ENCODE measurements at places on chromosomes 5 and 9.

DNA sequence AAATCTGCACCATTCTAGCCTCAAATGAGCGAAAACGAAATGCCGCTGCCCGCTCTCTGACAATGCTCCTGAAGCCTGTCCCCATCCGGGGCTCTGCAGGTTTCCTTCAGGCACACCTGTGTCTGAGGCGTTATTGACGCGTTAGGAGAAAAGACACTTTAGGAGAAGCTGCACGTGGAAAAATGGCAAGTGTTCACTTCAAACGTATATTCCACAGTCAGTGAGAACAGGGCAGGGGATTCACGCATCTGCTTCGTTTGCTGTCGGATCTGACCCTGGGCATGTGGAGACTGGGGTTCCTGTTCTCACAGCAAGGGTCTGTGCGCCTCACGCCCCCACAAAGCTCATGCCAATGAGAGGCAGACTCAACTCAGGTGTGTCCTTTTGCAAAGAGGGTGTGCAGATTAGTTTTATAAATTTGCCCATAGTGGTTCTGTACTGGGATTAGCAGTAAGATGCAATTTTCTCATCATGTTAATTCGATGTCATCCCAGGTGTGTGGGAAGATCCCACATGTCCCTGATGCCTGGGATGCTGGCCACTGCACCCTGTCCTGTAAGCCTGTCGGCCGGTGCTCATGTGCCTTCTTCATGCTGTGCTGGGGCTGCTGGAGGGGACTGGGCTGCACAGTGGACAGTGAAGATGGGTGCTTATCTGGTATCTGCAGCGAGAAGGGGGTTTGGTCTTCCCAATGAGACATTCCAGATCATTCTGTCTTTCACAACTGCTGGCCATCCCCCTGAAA, 11.2 kb upstream of the TBC1D9B start:
- H3K4me1 ChIP-seq, result peaks cover 8% of the 10 kb centered on the region
- no peak for DNase-seq
- H3K27ac ChIP-seq, result no peak overlapping the region
- H3K36me3 ChIP-seq, result no peaks in the 10 kb centered on the region
- no peak overlapping the region for H3K4me3 ChIP-seq
- H3K27me3 ChIP-seq, result no peaks in the 10 kb centered on the region

DNA sequence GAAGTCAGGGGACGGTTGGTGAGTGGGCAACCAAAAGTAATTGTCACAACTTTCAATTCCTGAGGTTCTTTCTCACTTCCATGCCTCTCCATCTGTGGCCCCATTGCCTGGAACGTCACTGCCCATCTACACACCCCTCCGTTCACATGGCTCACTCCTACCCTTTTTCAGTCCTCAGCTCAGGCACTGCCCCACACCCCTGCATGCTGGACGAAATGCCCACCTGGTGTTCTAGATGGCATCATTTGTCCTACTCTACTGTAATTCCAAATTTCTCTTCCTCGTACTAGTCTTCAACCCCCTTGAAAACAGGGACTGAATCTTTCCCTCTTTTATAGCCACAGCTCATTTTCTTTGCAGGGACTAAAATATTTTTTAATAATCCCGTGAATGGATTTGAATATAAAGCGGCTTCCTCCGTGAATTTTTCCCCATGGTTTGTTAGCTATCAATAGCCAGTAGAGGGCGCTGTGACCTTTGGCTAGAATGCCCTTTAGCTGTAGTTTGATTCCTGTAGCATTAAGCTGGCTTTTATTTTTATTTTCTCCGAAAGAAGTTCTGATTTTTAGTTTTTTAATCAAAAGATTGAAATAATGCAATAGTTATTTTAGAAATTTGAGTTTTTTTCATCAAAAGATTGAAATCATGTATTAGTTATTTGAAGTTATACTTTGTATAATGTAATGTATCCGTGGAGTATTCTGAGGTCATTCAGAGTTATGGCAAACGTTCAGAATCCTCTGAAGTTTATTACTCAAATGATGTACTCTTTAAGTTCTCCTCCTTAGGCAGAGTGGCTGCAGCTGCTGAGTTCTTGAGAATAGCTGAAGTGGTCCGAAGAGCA, 232.1 kb downstream of the SH3GL2 start:
- H3K27ac ChIP-seq, result no peak overlapping the region
- peaks cover 3% of the 10 kb centered on the region for H3K27me3 ChIP-seq
- H3K4me1 ChIP-seq, result no peaks in the 10 kb centered on the region
- no peaks in the 10 kb centered on the region for H3K36me3 ChIP-seq
- no peak overlapping the region for H3K4me3 ChIP-seq

GRCh38 chr9:72443855-72444254, 77.6 kb upstream of the TMC1 start:
- no peak overlapping the region for H3K4me3 ChIP-seq
- no peaks in the 10 kb centered on the region for H3K36me3 ChIP-seq
- H3K27me3 ChIP-seq, result no peaks in the 10 kb centered on the region

DNA sequence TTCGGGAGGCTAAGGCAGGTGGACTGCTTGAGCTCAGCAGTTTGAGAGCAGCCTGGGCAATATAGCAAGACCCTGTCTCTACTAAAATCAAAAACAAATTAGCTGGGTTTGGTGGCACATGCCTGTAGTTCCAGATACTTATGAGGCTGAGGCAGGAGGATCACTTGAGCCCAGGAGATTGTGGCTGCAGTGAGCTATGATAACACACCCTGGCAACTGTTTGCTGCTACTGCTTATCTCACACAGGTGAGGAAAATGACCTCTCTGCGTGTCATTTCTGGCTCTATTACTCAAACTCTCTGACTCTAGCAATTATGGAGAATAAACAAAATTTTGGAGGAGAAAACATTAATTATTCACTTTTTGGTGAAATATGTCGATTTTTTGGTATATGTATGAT, 45.3 kb upstream of the TMC1 start:
- H3K27ac ChIP-seq, result no peak overlapping the region
- H3K4me3 ChIP-seq, result no peak overlapping the region
- no peaks in the 10 kb centered on the region for H3K27me3 ChIP-seq
- H3K4me1 ChIP-seq, result peaks cover 40% of the 10 kb centered on the region
- DNase-seq, result no peak

GRCh38 chr9:75532233-75533050, 358.0 kb upstream of the PCSK5 start:
- no peaks in the 10 kb centered on the region for H3K27me3 ChIP-seq
- H3K27ac ChIP-seq, result no peak overlapping the region
- H3K4me1 ChIP-seq, result no peaks in the 10 kb centered on the region
- DNase-seq, result no peak

GRCh38 chr5:153347611-153348010, 142.9 kb upstream of the GRIA1 start:
- H3K36me3 ChIP-seq, result no peaks in the 10 kb centered on the region
- DNase-seq, result no peak
- H3K27me3 ChIP-seq, result peaks cover 22% of the 10 kb centered on the region
- H3K4me3 ChIP-seq, result no peak overlapping the region

- H3K4me1 ChIP-seq, result no peaks in the 10 kb centered on the region
- peaks cover 43% of the 10 kb centered on the region for H3K27me3 ChIP-seq
- H3K27ac ChIP-seq, result no peak overlapping the region
- H3K36me3 ChIP-seq, result no peaks in the 10 kb centered on the region
- DNase-seq, result no peak
- no peak overlapping the region for H3K4me3 ChIP-seq
These were observed 146.0 kb downstream of the LIFR start for GRCh38 chr5:38410304-38410990.

- no peaks in the 10 kb centered on the region for H3K27me3 ChIP-seq
- H3K4me1 ChIP-seq, result peaks cover 30% of the 10 kb centered on the region
- no peaks in the 10 kb centered on the region for H3K36me3 ChIP-seq
- no peak for DNase-seq
- peak overlapping the region; percentile 61 for H3K4me3 ChIP-seq
These were observed 1.5 kb upstream of the PBX3 start for GRCh38 chr9:125745682-125746016.

GRCh38 chr9:110728058-110728457, 59.5 kb downstream of the MUSK start:
- H3K36me3 ChIP-seq, result no peaks in the 10 kb centered on the region
- no peak overlapping the region for H3K27ac ChIP-seq
- DNase-seq, result no peak
- H3K4me3 ChIP-seq, result no peak overlapping the region
- no peaks in the 10 kb centered on the region for H3K4me1 ChIP-seq

- no peak overlapping the region for H3K27ac ChIP-seq
- no peaks in the 10 kb centered on the region for H3K36me3 ChIP-seq
- no peak for DNase-seq
- no peaks in the 10 kb centered on the region for H3K27me3 ChIP-seq
- H3K4me1 ChIP-seq, result peaks cover 17% of the 10 kb centered on the region
- no peak overlapping the region for H3K4me3 ChIP-seq
These were observed 12.4 kb downstream of the IFNA1 start for GRCh38 chr9:21452681-21453080.

DNA sequence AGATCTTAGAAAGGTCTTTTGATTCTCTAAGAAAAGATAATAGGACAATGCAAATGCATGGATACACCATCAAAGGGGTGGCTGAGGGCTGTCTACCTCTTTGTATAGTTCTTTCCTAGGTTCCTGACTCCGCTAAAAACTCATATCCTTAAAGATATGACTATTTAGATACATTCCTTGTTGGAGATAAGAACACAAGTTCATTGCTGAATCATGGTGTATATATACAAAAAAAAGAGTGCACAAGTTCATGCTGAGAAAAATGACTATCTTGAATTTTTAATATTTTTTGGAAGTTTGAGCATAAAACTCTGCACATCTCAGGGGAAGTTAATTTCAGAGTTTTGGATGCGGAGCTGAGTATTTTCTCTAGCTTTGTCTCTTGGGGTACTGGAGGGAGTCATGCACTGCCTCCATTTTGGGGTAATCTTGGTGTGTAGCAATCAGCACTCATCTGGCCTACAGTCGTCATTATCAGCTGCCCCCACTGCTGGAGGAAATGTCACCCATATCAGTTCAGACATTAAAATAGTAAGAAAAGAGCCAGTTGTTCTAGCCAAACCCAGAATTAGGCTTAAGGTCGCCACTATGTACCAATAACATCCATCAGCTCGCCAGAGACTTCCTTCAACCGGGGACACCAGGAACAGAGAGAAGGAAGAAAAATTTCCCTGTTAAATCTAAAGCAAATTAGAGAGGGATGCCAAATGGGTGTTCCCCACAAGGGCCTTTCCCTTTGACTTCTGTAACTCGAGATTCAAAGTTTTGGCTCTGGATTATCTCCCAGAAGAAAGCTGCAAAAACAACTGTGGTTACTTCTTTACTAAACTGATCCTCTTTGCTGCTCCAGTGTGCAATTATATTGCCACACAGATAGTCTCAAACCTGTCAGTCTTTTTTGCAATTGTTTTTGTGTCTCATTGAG, 49.0 kb downstream of the PTTG1 start:
- H3K4me1 ChIP-seq, result peaks cover 51% of the 10 kb centered on the region
- H3K36me3 ChIP-seq, result no peaks in the 10 kb centered on the region
- peak overlapping the region; percentile 8 for H3K27ac ChIP-seq
- no peaks in the 10 kb centered on the region for H3K27me3 ChIP-seq
- peak; percentile 45 for DNase-seq

GRCh38 chr5:159877894-159878448, 38.3 kb upstream of the ADRA1B start:
- no peak overlapping the region for H3K27ac ChIP-seq
- H3K36me3 ChIP-seq, result no peaks in the 10 kb centered on the region
- H3K4me3 ChIP-seq, result no peak overlapping the region
- no peaks in the 10 kb centered on the region for H3K27me3 ChIP-seq
- peaks cover 10% of the 10 kb centered on the region for H3K4me1 ChIP-seq
- no peak for DNase-seq

GRCh38 chr9:123167474-123167873, 100.9 kb downstream of the STRBP start:
- H3K27ac ChIP-seq, result no peak overlapping the region
- H3K27me3 ChIP-seq, result no peaks in the 10 kb centered on the region
- no peak for DNase-seq
- peaks cover 8% of the 10 kb centered on the region for H3K4me1 ChIP-seq

All from PC-3 (cell line).